ENCODE measurements at places on chromosomes 5 and 9.

GRCh38 chr5:120531215-120531614 lies 67.1 kb downstream of the PRR16 start:
- DNase-seq, result no peak

GRCh38 chr5:1231354-1231905 lies 6.2 kb downstream of the SLC6A18 start:
- DNase-seq, result no peak

DNA sequence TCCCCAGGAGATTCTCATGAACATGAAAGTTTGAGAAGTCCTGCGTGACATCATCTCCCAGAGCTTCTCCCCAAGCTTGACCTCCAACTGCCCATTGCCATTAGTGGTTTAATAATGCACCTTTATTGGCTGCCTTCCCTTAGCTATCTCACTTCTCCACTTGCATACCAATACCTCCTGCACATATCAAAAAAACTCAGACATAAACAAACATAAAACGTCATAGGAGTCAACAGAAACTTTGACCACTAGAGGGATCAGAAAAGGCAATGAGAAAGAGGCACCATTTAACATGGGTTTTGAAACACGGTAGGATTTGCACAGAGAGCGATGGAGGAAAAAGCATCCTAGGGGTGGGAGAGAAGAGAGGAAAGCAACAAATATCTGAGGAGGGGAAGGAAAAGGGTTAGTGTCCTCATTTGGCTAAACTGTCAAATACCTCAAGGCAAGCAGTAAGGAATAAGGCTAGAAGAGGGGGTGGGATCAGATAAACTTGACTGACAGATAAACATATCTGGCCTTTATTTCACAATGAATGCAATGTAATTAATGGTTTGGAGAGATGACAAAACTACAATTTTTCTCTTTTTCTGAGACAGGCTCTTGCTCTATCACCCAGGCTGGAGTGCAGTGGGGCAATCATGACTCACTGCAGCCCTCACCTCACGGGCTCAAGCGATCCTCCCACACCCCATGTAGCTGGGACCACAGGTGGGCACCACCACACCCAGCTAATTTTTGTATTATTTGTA lies 27.0 kb downstream of the GNAQ start:
- DNase-seq, result peak; percentile 69

DNA sequence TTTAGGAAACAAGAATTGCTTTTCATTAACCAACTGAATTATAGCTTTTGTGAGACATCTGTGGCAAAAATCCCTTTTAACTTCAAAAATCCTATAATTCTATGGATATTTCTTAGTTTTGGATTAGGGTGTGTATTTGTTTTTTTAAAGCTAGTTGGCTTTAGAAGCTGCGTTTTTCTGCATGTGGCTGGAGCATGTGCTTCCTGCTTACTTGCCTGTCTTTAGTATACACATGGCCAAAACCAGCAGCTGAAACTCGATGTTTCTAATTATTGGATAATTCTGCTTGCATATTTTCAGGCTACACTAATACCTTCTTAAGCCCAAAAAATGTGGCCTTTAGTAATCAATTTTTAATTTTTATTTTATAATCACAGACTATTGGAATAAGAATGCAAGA lies 8.9 kb downstream of the RECK start:
- no peak for DNase-seq

DNA sequence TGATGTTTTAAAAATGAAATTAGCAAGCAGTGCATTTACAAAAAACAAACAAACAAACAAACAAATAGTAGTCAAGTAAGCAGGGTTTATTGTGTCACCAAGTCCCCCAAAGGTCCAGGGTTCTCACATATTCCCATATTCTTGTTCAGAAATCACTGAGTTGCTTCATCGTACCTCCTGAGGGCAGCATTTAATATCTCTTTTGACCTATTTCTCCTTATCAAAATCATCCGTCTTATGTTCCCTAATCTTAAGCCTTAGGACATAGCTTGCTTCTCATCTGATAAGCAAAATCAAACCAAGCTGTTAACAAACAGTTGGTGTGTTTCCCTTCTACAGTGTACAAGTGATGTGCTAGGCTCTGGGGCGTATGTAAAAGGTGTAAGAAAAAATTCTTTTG lies 109.5 kb upstream of the MAN2A1 start:
- DNase-seq, result no peak

GRCh38 chr5:178455480-178455835 lies 134.7 kb downstream of the COL23A1 start:
- no peak for DNase-seq

DNA sequence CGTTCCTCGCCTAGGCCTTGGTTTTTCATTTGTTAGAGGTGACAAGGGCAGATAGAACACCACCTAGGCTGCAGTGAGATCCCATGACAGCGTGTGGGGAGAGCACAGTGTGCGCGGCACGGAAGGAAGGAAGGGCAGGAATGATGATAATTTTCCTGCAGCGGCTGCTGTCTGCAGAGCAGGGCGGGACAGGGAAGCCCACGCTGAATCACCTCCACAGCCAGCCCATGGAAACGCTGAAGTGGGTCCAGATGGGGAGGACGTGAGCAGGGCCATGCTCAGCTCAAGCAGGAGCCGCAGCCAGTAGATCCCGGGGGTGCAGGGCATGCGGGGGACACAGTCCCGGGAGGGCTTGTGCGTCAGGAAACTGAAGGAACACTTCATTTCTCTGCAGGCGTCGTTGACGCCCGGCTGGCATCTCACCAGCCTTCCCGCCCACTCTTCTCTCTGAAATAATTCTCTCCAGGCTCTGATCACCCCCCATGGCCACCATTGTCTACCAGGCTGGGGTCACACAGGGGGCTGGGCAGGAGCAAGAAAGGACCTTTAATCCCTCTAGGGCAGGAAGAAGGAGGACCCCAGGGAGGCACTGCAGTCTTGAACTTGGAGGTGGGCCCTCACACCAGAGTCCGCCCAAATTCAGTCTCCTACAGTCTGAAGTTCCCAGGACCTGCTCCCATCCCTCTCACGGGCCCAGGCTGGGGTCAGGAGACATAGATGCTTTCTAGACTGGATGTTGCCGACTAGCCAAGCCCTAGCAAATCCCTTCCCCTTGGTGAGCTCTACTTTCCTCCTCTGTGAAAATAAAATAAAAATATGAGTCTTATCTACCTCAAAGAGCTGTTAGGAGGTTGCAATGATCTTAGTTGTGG lies 20.9 kb upstream of the SYNPO start:
- DNase-seq, result no peak

- no peak for DNase-seq
Observed at GRCh38 chr5:111422245-111422644, 90.1 kb downstream of the STARD4 start.

DNA sequence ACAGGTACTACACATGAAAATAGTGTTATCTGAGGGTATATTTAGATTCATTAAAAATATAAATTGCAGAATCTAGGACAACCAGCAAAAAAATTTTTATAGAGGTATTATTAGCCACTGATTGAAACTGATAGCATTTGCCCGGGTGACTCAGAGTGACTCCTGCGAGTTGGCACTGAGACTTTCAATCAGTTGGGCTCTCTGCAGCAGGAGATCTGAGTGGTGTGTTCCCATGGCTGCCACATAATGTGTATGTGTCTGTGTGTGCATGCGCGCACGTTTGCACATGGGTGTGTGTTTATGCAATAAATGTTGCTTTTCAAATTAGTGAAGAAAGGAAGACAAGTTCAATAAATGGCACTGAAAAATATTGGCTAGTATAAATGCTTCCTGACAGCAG lies 100.1 kb upstream of the MRPS30 start:
- no peak for DNase-seq

DNA sequence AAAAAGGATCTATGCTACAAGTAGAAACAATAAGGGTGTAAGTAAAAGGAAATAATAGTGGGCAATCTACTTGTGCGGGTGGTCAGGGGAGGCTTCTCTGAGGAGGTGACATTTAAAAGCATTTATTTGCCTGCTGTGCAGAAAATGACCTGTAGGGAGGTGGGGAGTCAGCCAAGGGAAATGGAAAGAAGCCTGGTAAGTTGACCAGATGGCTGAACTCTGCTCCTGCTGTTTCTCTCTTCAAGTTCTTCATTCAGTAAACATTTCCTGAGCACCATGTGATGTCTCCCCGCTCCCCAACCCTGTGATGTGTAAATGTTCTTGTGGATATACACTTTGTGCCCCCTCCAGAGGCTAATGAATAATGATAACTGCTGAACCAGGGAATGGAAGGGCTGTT lies 9.9 kb upstream of the SPIN1 start:
- DNase-seq, result no peak

DNA sequence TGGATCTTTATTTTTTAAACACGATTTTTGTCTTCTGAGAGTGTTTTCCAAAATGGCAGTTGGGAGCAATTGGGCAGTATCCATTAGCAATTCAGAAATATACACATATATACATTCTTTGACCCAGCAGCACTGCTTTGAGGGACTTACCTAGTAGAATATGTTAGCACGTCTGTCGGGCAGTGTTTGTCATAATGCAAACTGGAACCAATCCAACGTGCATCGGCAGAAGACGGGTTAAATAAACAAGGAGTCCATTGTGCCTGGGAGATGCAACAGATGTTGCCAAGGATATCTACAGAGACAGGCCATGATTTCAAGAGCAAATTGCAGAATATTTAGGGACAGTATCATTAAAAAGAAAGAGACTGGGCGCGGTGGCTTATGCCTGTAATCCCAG lies 107.0 kb downstream of the COL5A1 start:
- DNase-seq, result no peak

DNA sequence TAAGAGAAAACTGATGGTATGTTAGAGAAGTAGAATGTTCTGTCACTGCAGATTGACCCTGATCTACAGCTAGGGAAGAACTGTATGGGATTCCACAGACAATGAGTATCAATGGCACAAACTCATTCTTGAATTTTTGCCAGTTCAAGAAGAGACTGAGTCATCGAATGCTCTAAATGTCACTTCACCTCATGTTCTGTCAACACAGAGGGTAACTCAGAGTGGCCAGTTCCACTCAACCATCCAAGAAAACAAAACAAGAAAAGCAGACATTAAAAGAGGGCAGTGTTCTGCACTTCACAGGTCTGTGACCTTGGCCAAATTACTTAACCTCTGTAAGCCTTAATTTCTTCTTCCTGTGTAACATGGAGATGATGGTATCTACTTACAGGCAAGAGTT lies 132.2 kb upstream of the HMHB1 start:
- DNase-seq, result no peak

DNA sequence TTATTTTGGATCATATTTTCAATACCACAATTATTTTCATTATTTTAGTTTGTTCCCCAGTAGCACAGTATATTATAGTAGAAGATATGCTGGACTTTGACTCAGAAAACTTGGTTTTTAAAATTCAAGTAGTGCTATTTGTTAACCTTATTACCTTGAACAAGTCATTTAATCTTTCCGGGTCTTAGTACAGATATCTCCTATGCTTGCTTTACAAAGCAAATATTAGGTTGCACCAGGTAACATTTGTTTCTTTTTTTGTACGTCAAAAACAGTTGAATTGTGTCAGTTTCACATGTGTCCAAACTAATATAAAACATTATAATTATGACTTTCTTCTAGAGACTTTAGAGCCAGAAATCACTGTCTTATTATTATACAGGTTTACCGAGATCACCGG lies 338.1 kb downstream of the ARL15 start:
- DNase-seq, result no peak

- DNase-seq, result peak; percentile 82
Observed at GRCh38 chr9:37415011-37415719, 7.3 kb upstream of the GRHPR start.

DNA sequence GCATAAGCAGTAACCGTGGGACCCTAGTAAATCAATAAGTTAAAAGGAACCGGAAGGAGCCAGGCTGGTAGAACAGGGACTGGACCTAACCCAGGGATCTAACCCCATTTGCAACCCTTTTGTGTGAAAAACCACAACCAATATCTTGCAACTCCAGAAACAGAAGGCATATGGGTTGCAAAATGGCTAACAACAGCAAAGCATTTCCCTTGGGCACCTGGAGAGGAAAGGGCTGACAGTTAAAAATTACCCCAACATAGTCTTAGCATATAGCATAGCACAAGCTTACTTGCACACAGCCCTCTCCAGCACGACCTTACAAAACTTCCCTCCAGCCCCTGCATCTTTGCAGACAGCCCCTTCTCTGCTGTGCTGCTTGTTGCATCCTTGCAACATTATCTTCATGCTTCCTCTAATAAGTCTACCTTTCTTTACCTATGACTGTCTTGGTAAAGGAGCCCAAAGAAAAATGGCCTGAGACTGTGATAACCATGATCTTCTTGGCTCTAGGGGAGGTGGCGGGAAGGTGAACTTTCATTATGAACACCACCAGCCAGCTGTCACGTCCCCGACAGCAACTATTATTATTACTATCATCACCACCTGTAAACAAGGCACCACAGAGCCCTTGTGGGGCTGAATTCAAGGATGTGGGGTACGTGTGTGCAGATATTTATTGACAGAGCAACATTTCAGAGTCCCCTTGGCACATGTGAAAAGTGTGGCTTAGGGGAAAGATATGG lies 49.8 kb downstream of the PRRC1 start:
- DNase-seq, result no peak

GRCh38 chr5:89246864-89247263 lies 363.9 kb upstream of the MEF2C start:
- DNase-seq, result no peak
